ENCODE measurements at places on chromosomes 7 and 10.

DNA sequence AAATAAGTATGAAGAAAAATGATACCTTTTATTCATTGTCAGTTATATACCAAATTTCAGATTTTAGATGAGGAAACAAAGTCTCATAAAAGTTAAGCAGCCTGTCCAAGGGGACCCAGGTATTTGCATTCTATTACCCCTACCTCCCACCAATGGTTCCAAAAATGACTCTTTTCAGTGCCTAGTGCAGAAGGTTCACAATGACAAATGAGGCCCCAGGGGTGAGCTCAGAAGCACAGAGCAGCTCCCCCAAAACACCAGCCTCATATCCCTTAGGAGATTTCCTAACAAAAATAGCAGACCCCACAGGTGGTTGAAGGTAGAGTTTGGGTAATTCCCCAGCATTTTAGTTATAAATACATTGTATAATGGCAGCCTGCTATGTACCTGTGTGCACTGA lies 168.6 kb downstream of the REEP3 start:
- DNase-seq: no peak

DNA sequence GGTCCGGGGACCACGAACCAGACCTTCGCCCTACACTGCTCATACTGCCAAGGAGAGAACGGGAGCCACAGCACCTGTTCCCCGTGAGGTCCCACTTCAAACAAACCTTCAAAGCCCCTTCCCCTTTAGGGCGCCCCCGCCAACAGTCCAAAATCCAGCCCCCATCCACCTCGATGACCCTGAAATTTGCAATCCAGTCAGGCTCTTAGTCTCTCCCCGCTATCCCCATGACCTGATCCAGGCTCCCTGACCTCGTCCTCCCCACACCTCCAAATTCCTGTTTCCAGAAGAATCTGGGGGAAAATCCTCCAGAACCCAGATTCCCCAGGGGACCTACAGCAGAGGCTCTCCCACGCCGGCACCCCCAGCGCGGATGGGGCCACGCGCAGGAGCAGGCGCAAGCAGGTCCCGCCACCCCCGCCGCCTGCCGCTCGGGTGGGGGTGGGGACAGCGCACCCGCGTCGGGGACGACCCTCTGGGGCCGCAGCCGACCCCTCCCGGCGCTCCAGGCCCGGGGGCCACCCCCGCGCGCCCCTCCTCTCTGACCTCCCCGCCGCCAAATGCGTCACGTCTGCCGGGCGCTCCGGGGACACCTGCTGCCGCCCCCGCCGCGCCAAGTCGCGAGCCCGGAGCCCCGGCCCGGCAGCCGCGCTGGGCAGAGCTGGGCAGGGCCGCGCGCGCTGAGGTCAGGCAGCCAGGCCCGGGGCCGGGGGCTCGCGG lies 753 bp downstream of the CAMK2B start:
- DNase-seq: no peak

GRCh38 chr10:47041396-47042198 lies 130.4 kb downstream of the PTPN20 start:
- no peak for DNase-seq

- no peak for DNase-seq
These were observed 305.1 kb downstream of the RPS24 start for GRCh38 chr10:78338717-78339116.

DNA sequence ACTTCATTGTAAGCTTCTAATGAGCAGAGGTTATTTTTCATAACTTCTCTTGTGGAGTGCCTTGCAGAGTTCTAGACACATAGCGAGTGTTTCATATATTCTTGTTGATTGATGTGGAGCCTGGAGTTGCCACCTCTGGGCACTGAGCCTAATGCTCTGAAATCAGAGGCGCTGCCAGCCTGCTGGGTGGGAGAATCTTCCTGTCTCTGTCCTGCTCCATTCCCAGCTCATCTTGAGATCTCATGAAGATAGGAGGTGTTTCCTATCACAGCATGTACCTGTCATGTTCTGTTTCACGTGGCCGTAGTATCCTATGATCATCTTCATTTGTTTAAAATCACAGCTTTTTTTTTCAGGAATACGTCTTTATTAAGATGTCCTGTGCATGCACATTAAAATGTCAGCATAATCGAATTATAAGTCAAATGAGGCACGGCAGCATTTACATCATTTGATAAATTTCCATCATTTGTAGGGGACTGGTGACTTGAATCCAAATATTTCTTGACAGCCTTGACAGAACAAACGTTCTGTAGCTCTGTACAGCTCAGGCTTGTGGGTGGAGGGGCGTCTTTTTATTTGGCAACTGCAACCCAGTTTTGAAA lies 393.0 kb downstream of the PHTF2 start:
- no peak for DNase-seq

- DNase-seq: no peak
These were observed 295.0 kb downstream of the BICC1 start for GRCh38 chr10:58807629-58808022.

- no peak for DNase-seq
These were observed 260.4 kb upstream of the NFE2L3 start for GRCh38 chr7:25891591-25891990.

GRCh38 chr7:79272066-79272669 lies 181.3 kb downstream of the MAGI2 start:
- DNase-seq: no peak

DNA sequence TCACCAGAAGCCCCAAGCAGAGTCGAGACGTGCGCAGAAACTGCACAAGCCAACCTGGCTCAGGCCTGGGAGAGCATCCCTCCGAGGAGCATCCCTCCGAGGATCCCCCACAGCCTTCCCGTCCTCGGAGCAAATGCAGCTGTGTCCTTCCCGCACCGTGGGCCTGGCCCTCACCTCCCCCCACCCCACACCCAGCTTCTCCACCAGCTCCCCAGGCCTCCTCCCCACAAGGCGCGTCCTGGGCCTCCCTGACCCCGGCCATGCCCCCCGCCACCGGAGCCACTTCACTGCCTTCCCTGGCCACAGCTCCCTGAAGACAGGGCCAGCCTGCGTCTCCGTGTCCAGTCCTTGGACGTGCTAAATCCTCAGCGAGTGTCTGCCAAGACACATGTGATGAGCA lies 60.6 kb downstream of the PTPRN2 start:
- no peak for DNase-seq

DNA sequence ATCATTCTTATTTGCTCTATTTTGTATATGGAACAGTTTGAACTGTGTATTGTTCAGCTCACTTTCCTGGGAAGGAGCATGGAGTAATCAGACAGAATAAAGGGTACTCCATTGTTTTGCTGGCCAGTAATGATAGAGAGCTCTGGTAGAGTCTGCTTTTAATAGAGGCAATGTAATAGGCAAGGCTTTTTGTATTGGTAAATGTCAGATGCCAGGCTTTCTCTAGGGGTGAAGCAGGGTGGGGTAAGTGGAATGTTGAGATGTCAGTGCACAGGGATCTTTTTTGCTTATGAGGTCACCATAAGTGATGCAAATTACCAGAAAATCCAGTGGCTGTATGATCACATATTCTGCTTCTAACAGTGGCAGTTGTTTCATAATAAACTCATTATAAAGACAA lies 1088.3 kb upstream of the SORCS1 start:
- no peak for DNase-seq

DNA sequence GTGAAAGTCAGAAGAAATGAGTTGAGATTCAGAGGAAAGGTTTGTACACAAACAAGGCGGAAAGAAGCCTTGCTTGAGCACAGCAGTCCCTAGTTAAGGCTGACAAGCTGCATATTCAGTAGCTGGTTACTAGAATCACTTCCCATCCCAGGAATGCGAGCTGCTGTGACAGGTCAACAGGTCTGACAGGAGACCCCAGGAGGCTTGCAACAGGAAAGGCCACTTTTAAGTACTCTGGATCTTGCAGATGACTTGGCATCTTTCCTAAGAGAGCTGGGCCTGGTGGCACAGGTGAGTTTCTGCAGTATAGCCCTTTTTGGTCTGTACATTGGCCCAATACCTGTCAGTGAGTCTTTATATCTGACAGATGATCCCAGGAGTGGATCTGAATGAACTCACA lies 35.7 kb upstream of the UNC5B start:
- DNase-seq: no peak

DNA sequence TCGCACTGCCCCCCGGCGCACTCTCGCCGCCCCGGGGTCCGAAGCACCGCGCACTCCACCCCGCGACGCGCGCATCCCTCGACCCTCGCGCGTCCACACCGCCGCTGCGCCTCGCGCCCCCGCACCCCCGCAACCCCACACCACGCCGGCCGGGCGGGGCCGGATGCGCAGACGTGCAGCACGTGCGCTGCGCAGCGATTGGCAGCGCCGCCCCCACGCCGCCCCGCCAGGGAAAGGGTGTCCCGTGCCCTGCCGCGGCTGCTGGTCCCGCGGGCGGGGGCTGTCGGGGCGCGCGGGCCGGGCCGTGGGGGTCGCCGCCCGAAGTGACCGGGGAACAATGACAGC lies 53.7 kb upstream of the KDM7A start:
- peak; percentile 73 for DNase-seq

GRCh38 chr7:1100834-1101562 lies 13.1 kb downstream of the GPER1 start:
- no peak for DNase-seq

DNA sequence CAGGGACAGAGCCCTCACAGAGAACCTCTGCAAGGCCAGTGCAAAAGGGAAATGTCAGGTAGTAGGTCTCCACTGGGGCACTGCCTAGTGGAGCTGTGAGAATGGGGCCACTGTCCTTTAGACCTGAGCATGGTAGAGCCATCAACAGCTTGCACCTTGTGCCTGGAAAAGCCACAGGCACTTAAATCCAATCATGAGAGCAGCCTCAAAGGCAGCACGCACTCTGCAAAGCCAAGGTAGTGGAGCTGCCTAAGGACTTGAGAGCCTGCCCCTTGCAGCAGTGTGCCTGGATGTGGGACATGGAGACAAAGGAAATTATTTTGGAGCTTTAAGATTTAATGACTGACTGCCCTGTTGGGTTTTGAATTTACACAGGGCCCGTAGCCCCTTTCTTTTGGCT lies 918.5 kb upstream of the POT1 start:
- no peak for DNase-seq

GRCh38 chr10:48463318-48464003 lies 141.4 kb downstream of the ARHGAP22 start:
- no peak for DNase-seq

GRCh38 chr7:112162142-112162766 lies 43.9 kb downstream of the DOCK4 start:
- DNase-seq: no peak

GRCh38 chr10:74135452-74135851 lies 15.2 kb downstream of the AP3M1 start:
- DNase-seq: no peak

GRCh38 chr7:2409745-2410414 lies 6.5 kb downstream of the CHST12 start:
- DNase-seq: no peak

DNA sequence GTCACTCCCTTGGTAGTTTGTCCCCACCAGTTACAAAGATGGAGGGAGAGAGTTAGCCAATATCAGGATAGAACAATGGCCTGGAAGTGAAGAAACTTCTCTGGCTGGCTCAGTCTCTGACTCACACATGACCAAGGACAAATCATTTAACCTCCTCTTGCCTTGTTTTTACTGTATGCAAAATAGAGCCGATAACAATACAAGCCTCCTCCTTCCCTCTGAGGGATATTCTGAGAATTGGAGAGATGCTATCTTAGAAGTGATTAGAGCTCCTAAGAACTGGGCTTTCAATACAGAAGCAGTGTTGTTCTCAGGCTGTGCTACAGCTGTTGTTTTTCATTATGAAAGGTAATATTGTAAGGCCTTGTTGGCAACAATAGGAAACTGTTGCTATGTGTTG lies 87.7 kb upstream of the EGR2 start:
- no peak for DNase-seq

- no peak for DNase-seq
These were observed 31.9 kb upstream of the GUSB start for GRCh38 chr7:66013938-66014337.

GRCh38 chr7:151679071-151679708 lies 159.5 kb upstream of the RHEB start:
- no peak for DNase-seq

DNA sequence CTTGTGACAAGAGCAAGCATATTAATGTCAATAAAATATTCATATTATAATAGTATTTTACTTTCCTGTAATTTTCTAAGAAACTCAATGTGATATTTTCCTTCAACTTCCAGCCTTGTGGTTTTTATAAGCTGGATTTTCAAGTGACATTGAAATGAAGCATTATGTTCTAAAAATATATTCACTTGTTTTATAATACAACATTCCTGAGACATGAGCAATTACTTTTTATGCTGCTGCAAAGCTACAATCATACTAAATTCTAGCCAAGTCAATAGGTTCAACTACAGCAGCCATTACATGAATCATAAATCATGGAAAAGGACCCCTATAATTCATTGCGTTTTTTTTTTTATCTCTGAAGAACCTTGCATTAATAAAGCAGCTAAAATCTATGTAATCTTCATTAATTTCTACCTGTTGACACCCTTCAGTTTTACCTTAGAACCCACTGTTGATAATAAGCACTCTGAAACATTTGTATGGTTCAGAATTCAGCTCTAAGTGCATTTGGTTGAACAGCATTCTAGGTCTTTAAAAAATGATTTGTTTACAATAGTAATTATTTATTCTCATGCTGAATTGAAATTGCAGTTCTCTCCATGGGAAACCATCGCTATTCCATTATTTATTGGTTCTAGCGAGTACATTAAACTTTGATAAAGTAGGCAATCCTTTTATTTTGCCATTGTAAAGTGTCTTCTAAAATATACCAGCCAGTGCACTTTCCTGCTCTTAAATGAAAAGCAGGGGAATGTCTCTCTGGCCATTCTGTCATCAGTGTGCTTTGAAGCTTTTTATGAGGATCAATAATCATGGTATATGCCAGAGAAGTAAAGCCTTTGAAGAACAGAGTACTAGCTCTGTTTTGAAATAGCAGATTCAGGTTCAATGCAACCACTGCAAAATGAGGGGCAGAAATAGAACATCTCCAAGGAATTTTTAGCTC lies 132.6 kb downstream of the GNAT3 start:
- DNase-seq: no peak

- DNase-seq: no peak
These were observed 351.2 kb downstream of the DNAJB6 start for GRCh38 chr7:157687845-157688532.

GRCh38 chr10:79561257-79561656 lies 1.1 kb upstream of the SFTPA2 start:
- no peak for DNase-seq

- DNase-seq: no peak
These were observed 2.0 kb downstream of the ST7 start for GRCh38 chr7:116955340-116955739.

DNA sequence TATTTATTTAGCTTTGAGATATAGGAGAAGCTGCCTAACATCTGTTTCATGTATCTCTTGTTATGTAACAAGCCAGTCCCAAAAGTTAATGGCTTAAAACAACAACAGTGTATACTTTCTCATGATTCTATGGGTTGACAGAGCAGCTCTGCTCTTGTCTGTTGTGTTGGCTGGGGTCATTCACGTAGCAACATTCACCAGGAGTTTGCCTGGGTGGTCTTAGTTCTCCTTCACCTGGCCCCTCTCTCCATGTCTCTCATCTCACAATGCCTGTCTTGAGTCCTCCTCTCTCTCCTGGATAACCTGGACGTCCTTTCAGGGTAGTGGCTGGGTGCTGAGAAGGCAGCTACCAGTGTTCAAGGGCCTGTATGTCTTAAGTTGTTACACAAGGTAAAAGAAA lies 27.5 kb downstream of the INPP5F start:
- no peak for DNase-seq

GRCh38 chr10:49596836-49597235 lies 13.3 kb upstream of the SLC18A3 start:
- no peak for DNase-seq
